Astrocyte of the spinal cord (primary cell): ENCODE measurements at places on chromosomes 12 and 14.

DNA sequence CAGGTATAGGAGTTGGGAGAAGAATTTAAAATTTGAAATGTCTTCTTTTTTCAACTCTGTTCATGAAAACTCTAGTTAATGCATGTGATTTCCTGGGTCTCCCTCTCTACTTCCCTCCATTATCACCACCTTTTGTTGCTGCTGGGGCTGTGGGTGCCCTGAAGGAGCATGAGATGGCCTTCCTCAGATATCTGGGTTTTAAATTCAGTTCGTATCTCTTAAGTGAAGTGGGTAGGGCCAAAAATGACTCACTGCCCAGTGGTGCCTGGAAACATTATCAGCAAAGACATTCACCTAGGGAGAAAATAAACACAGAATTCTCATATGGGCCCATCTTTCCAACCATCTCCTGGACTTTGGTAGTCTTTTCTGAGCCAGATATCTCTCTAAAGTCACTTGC lies 234.9 kb upstream of the PLEKHG7 start:
- DNase-seq, result no peak

DNA sequence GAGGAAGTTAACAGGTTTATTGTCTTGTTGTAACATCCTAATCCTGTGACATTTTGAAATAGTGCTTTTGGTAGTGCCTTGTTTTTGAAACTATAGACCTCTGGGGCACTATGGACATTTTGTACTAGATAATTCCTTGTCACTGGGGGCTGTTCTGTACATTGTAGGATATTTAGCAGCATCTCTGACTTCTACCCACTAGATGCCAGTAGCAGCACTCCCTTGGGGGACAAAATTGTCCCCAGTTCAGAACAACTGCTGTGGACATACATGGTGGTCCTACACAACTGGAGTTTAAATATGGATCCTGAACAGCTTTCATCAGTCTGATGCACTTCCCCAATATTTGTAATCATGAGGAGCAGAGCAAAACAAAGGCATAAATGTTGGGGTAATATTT lies 264.7 kb downstream of the RAD51B start:
- DNase-seq, result peak; percentile 41

GRCh38 chr12:109952160-109952858 lies 43.9 kb downstream of the GIT2 start:
- no peak for DNase-seq

- DNase-seq, result peak; percentile 96
Observed at GRCh38 chr12:120257041-120257821, 8.3 kb downstream of the PXN start.

DNA sequence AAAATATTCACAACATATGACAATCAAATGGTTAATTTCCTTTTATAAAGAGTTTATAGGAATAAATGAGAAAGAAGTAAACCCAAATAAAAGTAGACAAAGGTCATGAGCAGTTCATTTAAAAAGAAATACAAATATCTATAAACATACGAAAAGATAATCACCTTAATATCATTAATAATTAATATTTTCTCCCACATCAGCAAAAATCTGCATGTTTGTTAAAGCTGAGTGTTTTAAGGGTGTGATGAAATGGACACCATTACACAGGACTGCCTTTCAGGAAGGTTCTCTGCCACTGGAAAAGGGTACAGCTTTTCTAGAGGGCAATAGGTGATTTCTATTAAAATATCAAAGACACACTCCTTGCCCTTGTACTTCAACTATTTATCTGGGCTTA lies 14.7 kb upstream of the DHRS4 start:
- DNase-seq, result no peak

GRCh38 chr14:67444395-67444794 lies 32.4 kb upstream of the PLEK2 start:
- DNase-seq, result no peak

- DNase-seq, result no peak
Observed at GRCh38 chr14:79649856-79650255, 561.4 kb downstream of the DIO2 start.

DNA sequence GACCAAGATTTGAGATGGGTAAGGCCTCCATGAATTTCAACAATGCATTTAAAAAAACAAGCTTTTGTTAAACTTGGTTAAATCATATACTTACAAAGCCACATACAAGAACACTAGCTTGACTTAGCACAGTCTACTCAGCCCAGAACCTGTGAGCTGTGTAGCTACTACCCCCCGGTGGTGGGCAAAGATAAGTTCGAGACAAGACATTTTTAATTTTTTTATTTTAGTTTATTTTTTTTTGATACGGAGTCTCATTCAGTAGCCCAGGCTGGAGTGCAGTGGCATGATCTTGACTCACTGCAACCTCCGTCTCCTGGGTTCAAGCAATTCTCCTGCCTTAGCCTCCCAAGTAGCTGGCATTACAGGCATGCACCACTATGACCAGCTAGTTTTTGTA lies 3.7 kb upstream of the NECAP1 start:
- DNase-seq, result peak; percentile 86

- no peak for DNase-seq
Observed at GRCh38 chr12:121295116-121295745, 1.3 kb downstream of the CAMKK2 start.

- no peak for DNase-seq
Observed at GRCh38 chr12:107649661-107650061, 35.9 kb upstream of the PWP1 start.

- DNase-seq, result no peak
Observed at GRCh38 chr12:108581311-108582227, 16.3 kb downstream of the TMEM119 start.

DNA sequence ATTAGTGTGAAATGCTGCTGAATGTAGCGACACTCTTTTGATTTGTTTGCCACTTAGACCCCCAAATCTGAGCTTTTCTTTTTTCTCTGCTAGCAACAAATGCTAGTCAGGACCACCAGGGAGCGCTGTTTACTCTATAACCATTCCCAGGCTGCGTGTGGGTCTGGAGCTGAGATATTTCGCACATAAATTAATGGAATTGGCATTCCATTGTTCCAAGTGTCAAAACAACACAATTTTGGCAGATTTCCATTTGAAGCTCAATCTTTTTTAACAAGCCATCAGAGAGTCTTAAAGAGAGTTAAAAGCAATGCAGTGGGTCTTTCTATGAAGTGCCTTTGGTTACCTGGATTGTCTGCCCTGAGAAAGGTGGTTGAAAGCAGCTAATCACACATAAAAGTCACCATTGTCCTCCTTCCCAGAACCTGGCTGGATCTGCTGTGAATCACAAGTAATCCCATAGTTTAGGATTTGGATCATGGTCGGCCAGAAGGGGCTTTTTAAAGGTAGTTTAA lies 7.4 kb upstream of the TMEM132C start:
- peak; percentile 2 for DNase-seq

DNA sequence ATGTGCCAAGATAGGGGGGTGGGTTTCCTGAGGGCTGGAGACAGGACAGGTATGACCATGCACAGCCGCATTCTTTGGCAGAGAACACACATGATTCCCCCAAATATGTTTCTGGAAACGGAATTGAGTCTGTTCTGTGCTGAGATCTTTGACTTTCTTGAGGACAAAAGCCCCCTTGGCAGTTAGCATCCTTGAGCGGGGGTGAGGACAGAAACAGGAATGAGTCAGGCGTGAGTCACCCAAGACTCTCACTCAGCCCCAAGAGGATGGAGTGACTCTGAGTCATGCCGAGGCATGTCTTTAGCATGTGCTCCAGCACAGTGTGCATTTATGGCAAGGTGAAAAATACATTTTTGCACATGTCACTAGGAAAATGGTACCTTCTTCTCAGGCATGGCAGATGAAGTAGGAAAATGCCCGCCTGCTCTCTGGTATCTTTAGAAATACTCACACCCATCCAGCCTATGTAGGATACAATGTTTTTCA lies 52.1 kb downstream of the DAD1 start:
- peak; percentile 95 for DNase-seq

DNA sequence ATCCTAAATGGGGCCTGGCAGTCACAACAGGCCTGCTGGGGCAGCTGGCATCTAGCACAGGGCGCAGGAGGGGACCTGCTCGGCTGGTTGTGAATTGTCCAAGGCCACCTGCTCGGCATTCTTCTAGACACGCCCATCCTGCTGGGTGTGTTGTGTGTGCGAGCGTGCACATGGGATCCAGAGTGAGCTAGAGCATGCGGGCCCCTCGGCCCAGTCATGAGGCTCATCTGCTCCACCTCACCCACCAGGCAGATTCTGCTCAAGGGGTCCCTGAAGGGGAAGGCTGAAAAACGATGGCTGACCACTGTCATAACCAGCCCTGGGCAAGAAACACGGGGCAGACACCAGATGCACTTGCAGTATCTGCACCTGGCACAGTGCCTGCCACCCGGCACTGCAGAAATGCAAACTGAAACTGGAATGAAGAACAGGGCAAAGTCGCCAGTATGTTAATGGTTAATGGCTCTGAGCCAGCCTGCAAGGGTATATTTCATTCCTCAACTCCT lies 31.8 kb downstream of the MAX start:
- peak; percentile 24 for DNase-seq

DNA sequence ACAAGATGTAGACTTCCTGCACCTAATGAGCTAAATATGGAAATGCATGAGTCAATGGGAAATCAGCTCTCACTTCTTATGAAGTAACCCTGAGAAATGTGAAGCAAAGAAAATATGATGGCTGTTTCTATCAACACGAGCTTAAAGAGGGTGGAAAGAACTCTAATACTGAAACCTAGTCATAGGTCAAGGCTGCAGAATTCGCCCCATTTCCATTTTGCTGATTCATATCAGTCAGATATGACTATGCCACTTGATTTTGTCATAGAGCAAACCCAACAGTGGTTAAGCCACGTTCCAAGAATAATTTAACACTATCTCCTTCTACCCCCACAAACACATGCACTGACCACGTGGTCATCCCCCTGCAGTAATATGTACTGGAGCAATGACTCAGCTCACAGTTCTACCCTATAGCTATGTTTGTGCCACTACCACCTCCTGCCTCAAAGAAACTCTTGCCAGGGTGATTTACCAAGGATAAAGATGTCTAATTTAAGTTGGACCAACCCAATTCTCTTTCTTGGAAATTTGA lies 157.5 kb downstream of the TMTC3 start:
- peak; percentile 96 for DNase-seq

DNA sequence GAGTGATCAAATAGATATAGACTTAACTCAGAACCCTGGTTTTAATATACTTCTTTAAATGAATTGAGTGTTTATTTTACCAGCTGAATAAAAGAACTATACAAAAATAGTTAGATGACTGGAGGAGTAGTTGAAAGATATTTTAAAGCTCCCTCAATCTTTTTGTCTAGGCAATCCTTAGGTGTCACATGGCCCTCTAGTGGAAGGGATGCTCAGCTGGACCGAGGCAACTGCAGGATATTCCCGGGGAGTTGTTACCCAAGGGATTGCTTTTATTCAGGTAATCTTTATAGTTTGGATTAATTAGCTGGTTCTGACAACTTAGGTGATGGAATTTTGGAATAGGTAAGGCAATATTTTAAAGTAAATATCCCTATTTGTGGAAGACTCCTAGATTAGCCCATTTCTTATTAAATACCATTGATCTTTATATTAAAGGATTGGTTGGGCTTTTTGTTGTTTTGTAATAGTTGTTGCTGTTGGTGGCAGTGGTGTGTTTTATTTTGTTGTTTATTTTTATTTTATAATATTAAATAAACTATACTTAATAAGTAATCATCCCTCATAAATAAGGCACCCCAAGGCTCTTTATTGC lies 57.1 kb downstream of the ZDHHC17 start:
- DNase-seq, result peak; percentile 28

DNA sequence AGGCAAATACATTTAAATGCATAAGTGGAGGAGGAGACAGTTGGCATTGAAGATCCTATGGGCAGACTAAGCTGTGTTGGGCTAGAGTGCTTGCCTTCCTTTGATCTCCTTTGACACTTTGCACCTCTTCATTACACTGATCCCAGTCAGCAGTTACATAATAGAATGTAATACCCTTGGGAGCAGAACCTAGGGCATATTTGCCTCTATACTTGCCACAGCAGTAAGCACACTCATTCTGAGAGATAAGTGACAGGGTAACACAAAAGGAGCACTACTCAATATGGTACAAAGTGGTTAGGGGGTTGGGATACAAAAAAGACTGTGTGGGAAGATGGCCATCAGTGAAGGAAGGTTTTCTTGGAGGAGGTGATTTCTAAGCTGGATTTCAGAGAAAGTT lies 9.0 kb downstream of the MARS1 start:
- DNase-seq, result no peak

DNA sequence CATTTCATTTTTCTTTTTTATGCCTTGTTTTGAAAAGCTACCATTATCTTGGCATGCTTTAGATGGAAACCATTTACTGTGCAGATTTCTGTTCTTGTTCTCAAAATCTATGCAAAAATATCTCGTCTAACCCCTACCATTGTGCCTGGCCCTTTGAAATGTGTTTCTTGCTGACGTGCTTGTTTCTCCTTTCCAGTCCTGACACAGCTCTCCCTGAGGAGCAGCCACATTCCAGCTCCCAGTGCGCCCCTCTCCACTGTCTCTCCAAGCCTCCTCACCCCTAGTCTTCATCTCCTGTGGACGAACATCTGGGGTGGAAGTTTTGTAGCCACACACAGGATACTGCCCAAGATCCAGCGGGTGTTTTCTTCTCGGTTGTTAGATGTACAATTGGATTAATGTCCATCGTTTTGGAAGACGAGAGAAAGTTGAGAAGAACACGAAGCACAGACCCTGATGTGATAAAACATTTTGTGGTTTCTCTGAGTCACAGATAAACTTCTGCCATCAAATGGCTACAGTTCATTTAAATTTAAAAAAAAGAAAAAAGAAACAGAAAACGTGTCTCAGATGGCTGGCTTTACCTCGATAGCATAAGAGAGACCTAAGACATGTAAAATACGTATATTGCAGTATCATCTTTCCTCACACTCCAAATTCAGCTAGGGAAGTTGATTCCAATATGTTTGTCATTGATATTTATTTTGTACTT lies 21.9 kb upstream of the FGD4 start:
- DNase-seq, result no peak

GRCh38 chr14:45247427-45247826 lies 5.6 kb downstream of the MIS18BP1 start:
- DNase-seq, result no peak

- DNase-seq, result no peak
Observed at GRCh38 chr12:113796852-113797534, 169.1 kb downstream of the RBM19 start.

- DNase-seq, result no peak
Observed at GRCh38 chr12:75848431-75848925, 183.1 kb downstream of the PHLDA1 start.

DNA sequence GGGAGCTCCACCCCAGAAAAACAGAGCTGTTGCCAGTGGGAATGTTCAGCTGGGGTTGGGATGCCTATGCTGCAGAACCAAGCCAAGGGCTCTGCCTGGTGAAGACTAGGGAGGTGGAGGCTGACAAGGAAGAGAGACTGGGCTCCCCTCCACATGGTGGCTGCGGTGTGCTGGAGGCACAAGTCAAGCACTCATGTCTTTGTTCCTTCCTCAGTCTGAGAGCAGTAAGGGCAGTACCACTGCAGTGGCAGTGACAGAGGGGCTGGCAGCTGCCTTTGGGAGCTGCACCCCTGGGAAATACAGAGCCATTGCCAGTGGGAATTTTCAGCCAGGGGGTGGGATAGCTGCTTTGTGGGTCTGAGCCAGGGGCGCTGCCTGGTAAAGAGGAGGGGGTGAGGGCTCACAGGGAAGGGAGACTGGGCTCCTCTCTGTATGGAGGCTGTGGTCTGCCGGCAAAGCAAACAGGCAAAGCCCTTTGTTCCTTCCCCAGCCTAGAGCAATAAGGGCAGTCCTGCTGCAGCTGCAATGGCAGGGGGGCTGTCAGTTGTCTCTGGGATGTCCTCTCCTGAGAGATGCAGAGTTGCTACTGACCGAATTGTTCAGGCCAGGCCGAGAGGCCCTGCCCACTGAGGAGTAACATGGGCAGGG lies 255.9 kb downstream of the RAD51B start:
- DNase-seq, result no peak

GRCh38 chr12:44078273-44078672 lies 242.4 kb downstream of the TMEM117 start:
- no peak for DNase-seq

GRCh38 chr12:13390918-13391317 lies 194.4 kb downstream of the EMP1 start:
- no peak for DNase-seq
